ENCODE measurements at places on chromosomes 6 and 20.

DNA sequence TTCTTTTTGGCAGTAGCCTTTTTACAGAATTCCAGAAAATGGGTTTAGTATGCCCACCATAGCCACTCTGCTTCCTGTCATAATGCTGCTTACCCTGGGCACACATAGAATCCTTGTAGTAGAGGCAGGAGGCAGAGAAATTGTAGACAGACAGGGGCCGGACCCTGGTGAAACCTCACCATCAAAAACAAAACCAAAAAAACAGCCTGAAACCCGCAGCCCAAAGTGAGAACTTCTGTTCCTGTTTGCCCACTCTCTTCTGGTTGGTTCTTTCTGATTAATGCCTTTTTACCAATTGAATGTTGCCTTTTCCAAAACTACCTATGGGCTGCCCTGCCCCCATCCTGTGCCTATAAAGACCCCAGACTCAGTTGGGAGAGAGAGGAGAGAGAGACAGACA, 188.2 kb downstream of the CDKAL1 start:
- DNase-seq, result no peak

- peak; percentile 27 for DNase-seq
These were observed 511.2 kb upstream of the JARID2 start for GRCh38 chr6:14734416-14735340.

GRCh38 chr6:107186047-107186446, 70.7 kb upstream of the BEND3 start:
- no peak for DNase-seq

DNA sequence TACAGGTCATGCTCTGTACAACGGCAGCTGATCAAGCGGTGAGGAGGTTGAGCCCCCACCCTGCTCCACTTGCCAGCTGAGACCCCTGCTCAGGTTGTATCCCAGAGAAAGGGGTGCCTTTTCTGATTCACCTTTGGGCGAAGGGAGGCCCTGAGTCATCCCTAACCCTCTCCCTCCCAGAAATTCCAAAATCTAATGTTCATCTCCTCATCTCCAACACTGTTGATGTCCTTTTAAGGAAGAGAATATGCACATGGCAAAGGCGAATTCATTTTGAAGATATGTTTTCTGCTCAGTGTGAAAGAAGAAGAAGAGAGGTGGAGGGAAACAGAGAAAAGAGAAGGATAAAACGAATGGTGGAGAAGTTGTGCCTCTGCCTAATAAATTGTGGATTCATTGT, 120.5 kb downstream of the SCML4 start:
- DNase-seq, result no peak

- no peak for DNase-seq
These were observed 1.7 kb upstream of the TREM2 start for GRCh38 chr6:41164551-41165120.

GRCh38 chr20:33793011-33793931, 17.9 kb upstream of the CHMP4B start:
- DNase-seq, result no peak

DNA sequence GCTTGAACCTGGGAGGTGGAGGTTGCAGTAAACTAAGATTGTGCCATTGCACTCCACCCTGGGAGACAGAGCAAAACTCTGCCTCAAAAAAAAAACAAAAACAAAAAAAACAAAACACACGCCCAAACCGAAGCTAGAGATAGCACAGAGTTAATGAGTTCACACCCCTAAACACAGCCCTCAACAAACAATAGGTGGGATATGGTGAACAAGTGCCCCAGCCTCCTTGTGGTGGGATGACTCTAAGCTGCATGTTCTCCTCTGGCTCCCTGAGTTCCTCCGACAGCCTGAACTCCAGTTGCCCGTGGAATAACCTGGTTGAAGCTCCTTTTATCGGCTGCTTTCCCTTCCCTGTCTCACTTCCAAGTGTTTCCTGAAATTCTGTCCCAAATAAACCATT, 22.1 kb upstream of the DSN1 start:
- DNase-seq, result no peak

- DNase-seq, result no peak
These were observed 76.8 kb downstream of the SAMD5 start for GRCh38 chr6:147585256-147585655.

GRCh38 chr20:32828029-32828680, 8.4 kb downstream of the MAPRE1 start:
- no peak for DNase-seq

DNA sequence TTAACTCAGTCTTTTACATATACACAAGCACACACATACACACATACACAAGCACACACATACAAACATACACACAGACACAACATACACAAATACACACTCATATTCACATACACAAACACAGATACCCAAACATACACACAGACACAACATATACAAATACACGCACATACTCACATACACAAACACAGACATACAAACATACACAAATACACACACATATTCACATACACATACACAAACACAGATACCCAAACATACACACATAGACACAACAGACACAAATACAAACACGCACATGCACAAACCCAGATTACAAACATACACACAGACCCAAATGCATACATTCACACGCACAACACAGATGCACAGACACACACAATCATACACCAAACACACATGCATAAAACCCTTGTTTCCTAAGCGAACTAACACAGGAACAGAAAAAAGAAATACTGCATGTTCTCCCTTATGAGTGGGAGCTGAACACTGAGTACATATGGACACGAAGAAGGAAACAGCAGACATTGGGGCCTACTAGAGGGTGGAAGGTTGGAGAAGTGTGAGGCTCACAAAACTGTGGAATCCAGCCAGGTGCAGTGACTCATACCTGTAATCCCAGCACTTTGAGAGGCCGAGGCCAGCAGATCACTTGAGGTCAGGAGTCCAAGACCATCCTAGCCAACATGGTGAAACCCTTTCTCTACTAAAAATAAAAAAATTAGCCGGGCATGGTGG, 34.2 kb downstream of the PIM1 start:
- no peak for DNase-seq

DNA sequence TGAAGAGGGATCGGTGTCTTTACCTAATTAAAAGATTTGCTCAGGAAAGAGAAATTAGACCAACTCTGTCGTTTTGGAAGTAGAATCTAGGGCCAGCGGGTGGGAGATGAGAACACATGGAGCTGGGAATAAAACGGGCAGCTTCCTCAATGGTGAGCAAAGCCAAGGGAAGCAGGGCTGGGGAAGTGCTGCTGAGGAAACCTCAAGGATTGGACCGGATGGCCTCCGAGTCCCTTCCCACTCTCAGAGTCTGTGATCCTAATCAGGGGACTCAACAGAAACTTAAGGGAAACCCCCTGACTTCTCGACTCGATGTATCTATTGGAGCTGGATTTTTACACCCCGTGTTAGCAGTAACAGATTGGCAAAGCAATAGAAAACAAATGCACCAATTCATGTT, 10.8 kb downstream of the GCNT2 start:
- no peak for DNase-seq

- no peak for DNase-seq
These were observed 94.3 kb downstream of the INSM1 start for GRCh38 chr20:20462185-20462584.

DNA sequence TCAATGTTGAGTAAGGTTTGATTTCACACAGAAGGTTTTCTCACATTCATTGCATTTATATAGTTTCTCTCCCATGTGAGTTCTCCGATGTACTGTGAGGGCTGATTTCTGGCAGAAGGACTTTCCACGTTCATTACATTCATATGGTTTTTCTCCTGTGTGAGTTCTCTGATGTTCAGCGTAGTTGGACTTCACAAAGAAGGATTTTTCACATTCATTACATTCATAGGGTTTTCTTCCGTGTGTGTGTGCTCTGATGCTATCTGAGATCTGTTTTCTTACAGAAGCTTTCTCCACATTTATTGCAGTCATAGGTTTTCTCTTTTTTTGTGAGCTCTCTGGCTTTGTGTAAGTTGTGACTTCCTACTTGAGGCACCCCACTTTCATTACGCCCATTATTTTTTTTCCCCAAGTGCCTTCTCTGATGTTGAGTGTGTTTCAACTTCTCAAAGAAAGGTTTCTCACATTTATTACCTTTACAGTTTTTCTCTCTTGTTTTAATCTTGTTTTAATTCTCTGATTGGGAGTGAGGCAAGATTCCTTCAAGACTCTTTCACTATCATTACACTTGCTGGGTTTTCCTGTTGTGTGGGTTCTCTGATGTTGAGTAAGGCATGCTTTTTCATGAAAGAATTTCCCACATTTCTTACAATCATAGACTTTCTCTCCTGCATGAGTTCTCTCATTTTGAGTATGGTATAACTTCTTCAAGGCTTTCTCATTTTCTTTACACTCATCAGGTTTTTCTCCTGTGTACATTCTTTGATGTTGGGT, 50.0 kb upstream of the ELMO2 start:
- DNase-seq, result no peak

DNA sequence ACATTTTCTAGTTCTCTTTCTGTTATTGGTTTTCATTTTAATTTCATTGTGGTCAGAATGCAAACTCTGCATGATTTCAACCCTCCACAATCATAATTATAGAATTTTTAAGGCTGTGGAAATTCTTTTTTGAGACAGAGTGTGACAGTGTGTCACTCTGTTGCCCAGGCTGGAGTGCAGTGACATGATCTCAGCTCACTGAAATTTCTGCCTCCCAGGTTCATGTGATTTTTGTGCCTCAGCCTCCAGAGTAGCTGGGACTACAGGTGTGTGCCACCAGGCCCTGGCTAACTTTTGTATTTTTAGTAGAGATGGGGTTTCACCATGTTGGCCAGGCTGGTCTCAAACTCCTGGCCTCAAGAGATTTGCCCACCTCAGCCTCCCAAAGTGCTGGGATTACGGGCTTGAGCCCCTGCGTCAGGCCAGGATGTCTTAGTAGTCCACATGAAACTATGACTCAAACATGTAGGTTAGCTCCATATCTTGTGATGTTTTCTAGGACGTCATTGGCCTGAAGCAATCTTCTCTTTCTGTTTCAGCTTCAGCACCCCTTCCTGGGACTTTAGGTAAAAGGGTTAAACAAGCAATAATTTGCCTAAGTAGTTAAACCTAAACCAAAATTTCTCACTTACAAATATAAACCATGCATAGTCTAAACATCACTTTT, 47.4 kb upstream of the SAMD3 start:
- DNase-seq, result peak; percentile 8

DNA sequence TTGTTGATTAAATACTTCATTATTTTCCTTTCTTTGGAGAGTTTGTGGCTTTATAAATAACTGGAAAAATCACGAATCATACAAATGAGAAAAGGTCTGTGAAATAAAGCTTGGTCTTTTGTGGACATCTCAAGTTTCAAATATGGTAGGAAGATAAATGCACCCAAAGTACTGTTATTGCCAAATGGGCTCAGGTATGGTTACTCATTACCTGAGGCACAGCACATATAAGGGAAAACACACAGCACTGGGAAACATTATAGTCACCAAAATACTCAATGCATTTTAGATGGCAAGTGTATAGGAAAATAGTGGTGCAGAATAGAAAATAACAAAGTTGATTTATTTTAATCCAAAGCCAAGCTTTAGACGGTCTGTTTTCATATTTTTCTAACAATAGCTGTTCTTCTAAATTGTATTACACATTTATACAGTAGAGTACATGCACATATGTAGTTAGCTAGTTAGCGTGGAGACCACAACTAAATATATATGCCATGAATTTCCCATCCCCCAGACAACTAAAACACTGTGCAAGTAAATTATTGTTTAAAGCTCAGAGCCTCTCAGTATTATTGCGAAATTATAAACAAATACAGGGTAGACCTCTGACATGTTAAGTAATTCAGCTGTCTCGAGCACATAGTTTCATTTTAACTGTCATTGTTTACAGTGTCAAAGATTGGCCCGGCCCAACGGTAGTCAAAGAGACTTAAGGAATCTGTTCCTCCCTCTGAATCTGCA, 336.0 kb downstream of the SYNE1 start:
- no peak for DNase-seq

- no peak for DNase-seq
These were observed 72.4 kb upstream of the NHSL1 start for GRCh38 chr6:138571585-138572166.

GRCh38 chr6:158793432-158793831, 25.7 kb downstream of the EZR start:
- DNase-seq, result no peak

- peak; percentile 94 for DNase-seq
These were observed 11.7 kb upstream of the MAPK13 start for GRCh38 chr6:36118550-36119107.

DNA sequence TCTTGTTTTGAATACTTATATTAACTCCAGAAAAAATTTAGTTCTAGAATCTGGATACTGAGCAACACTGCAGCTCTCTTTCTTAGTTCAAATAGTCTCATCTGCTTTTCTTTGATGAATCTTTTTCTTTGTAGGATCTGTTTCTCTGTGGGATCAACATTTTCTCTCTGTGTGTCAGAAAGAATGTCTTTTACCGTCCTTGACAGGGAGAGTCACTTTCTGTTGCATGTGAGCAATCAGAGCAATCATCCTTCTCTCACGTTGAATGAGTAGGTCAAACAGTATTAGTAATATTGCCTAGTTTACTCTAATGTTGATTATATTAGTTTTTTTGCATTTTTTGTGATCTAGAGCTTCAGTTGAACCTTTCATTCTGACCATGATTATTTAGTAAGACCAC, 130.9 kb downstream of the TRMT11 start:
- no peak for DNase-seq

GRCh38 chr20:16048876-16049275, 524.4 kb downstream of the KIF16B start:
- DNase-seq, result no peak

DNA sequence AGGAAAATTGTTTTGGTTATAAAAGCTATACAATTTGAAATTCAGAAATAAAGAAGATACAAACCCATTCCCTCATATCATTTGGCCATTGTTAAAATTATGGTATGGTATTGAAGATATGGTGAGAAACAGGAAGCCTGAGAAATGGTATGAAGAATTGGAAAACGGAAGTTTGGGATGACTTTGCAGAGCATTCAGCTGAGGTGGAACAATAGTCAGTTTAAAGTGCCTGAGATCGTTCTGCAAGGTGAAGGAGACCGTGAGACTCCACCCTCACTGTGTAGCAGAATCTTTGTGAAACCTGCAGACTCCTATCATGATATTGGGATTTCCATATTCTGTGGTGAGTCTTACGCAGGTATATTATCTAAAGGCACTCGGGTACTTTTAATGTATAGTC, 97.3 kb downstream of the ADGRB3 start:
- no peak for DNase-seq

- DNase-seq, result no peak
These were observed 98.7 kb downstream of the BACH2 start for GRCh38 chr6:90197854-90198496.

All from CD8-positive, alpha-beta T cell (primary cell).